ENCODE measurements at places on chromosomes 4 and X.

GRCh38 chrX:21741364-21741763 lies 16.6 kb downstream of the SMPX start:
- no peak for DNase-seq
- H3K4me3 ChIP-seq, result no peak overlapping the region
- peaks cover 27% of the 10 kb centered on the region for H3K4me1 ChIP-seq
- H3K27me3 ChIP-seq, result peaks cover 4% of the 10 kb centered on the region

- H3K27ac ChIP-seq, result no peak overlapping the region
- no peak overlapping the region for H3K4me3 ChIP-seq
- DNase-seq, result no peak
Observed at GRCh38 chrX:129813662-129814368, 29.9 kb downstream of the ZDHHC9 start.

DNA sequence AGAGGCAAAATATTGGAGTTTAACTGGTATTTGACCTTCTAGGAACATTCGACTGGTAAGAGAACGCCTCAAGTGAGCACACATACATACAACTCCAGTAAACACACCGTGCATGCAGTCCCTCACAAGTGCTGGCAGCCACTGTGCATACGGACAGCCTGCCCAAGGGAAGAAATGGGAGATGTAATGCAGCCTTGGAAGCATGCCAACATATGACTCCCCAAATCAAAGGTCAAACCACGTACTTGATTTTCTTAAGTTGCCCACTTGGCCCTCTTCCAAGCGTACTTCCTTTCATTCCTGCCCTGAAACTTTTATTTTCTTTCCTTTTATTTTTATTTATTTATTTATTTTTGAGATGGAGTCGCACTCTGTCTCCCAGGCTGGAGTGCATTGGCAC lies 206.6 kb downstream of the SPRY1 start:
- H3K36me3 ChIP-seq, result no peaks in the 10 kb centered on the region
- H3K27me3 ChIP-seq, result no peaks in the 10 kb centered on the region
- H3K4me3 ChIP-seq, result no peak overlapping the region
- no peak overlapping the region for H3K27ac ChIP-seq
- no peak for DNase-seq
- peaks cover 28% of the 10 kb centered on the region for H3K4me1 ChIP-seq

DNA sequence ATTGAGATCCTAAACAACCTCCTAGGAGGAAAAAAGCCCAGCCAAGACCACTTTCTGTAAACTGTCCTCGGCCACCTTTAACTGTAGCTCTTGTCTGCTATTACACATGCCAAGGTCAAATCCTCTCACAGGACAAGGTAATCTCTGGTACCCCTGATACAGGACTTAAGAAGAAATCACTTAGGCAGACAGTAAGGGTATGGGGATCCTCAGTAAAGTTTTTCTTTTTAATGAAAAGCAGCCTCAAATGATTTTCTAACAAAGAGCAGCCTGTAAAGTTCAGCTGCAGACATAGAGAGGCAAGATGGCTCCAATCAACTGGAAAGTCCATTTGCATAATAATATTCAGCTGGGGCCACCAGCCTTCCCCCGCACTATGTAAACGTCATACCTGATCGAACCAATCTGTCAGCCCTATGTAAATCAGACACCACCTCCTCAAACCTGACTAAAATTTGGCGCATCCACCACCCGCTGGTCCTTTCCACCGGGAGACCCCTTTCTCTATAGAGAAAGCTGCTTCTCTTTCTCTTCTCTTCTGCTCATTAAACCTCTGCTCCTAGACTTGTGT lies 14.6 kb upstream of the MPP1 start:
- no peak overlapping the region for H3K27ac ChIP-seq
- no peaks in the 10 kb centered on the region for H3K27me3 ChIP-seq
- H3K4me1 ChIP-seq, result no peaks in the 10 kb centered on the region
- no peaks in the 10 kb centered on the region for H3K36me3 ChIP-seq
- no peak for DNase-seq

- no peak overlapping the region for H3K4me3 ChIP-seq
- peak overlapping the region; percentile 52 for H3K27ac ChIP-seq
- peaks cover 37% of the 10 kb centered on the region for H3K4me1 ChIP-seq
- H3K36me3 ChIP-seq, result peaks cover 6% of the 10 kb centered on the region
- no peaks in the 10 kb centered on the region for H3K27me3 ChIP-seq
- DNase-seq, result no peak
Observed at GRCh38 chrX:24877288-24877664, 138.5 kb downstream of the ARX start.

DNA sequence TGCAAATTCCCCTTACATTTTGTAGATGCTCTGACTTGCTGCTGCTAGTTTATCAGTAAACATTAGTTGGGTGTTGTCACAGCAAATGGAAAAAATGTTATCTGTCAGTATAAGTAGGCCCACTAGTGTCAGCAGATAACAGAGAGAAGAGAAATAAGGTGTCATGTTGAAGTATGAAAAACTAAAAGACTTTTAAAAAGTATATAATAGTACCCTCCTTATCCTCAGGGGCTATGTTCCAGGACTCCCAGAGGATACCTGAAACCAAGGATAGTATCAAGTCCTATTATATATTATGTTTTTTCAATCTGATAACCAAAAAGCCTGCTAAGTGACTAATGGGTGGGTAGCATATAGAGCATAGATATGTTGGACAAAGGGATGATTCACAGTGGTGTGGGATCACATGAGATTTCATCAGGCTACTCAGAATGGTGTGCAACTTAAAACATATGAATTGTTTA lies 11.6 kb upstream of the BMP2K start:
- H3K27me3 ChIP-seq, result no peaks in the 10 kb centered on the region
- H3K36me3 ChIP-seq, result no peaks in the 10 kb centered on the region
- no peaks in the 10 kb centered on the region for H3K4me1 ChIP-seq
- DNase-seq, result no peak
- no peak overlapping the region for H3K4me3 ChIP-seq

- no peaks in the 10 kb centered on the region for H3K4me1 ChIP-seq
- H3K27me3 ChIP-seq, result no peaks in the 10 kb centered on the region
- H3K27ac ChIP-seq, result no peak overlapping the region
- no peaks in the 10 kb centered on the region for H3K36me3 ChIP-seq
- H3K4me3 ChIP-seq, result no peak overlapping the region
Observed at GRCh38 chr4:163913571-163913970, 419.1 kb downstream of the TMA16 start.

DNA sequence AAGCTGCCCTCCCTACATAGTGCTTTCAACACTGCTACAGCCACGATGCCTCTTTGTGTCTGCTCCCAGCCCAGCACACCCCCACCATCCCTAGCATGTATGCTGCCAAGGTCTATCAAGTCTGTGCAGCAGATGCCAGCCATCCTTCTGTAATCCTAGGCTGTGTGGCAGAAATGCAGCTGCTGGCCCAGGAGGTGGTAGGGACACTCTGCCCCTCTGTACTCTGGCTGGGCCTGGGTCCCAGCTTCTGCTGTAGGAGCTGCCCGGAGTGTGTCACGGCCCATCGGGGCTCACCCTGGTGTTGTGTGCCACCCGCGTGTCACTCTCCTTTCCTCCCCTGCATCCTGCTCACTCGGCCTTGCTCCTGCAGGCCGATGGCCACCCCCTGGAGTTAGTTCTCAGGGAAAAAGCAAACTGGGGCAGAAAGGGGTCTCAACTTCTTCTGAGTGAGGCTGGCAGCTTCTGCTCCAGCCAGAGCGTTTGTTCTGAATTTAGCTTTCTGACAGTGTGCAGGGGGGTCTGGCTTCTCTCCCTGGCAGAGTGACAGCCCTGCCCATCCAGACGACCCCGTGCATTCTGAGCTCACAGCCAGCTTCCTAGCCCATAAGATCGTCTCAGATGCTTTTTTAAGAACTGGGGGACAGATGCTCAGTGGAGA lies 22.7 kb downstream of the PSAPL1 start:
- no peaks in the 10 kb centered on the region for H3K36me3 ChIP-seq
- peak; percentile 45 for DNase-seq

DNA sequence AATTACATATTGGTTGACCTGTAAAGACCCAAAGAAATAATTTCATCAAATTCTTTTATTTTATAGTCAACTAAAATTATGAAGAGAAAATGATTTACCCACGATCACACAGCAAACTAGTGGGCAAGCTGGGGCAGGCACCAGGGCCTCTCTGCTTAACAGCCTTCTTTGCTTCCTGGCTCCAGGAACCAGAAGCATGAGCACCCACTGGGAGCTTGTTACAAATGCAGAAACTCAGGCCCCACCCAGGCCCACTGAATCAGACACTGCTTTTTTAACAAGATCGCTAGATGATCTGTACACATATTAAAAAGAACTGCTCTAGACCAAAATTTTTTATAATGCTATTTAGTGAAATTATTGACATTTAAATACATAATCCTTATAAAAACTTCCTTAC lies 95.0 kb downstream of the GEMIN8 start:
- H3K4me1 ChIP-seq, result no peaks in the 10 kb centered on the region
- no peak for DNase-seq
- peaks cover 8% of the 10 kb centered on the region for H3K27me3 ChIP-seq
- peaks cover 5% of the 10 kb centered on the region for H3K36me3 ChIP-seq

- no peak overlapping the region for H3K27ac ChIP-seq
- no peak for DNase-seq
- H3K4me1 ChIP-seq, result no peaks in the 10 kb centered on the region
- H3K27me3 ChIP-seq, result peaks cover 14% of the 10 kb centered on the region
- no peak overlapping the region for H3K4me3 ChIP-seq
- no peaks in the 10 kb centered on the region for H3K36me3 ChIP-seq
Observed at GRCh38 chr4:14701896-14702295, 300.4 kb upstream of the CPEB2 start.

GRCh38 chr4:72797486-72797885 lies 228.5 kb upstream of the ADAMTS3 start:
- H3K4me1 ChIP-seq, result no peaks in the 10 kb centered on the region
- H3K27me3 ChIP-seq, result no peaks in the 10 kb centered on the region
- DNase-seq, result no peak
- H3K27ac ChIP-seq, result no peak overlapping the region
- no peak overlapping the region for H3K4me3 ChIP-seq

- no peaks in the 10 kb centered on the region for H3K4me1 ChIP-seq
- H3K36me3 ChIP-seq, result no peaks in the 10 kb centered on the region
- DNase-seq, result no peak
- H3K4me3 ChIP-seq, result no peak overlapping the region
Observed at GRCh38 chrX:101787934-101788333, 128.3 kb upstream of the ARMCX2 start.

DNA sequence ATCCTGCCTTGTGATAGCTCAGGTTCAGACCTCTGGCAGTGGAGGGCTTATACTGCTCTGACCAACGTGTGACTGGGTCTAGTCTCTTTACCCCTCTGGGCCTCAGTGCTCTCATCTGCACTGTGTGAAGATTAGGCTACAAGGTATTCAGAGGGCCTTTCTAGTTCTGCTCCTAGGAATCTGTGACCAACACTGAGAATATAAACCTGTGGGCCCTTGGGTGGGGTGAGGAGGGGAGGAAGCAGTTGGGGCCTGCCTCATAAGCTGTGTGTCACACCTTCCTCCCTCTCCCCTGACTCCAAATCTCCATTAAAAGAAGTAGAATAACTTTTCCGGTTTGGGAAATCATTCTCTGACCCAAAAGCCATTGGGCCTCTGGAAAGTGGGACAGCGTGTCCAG lies 66.3 kb upstream of the MSN start:
- H3K4me1 ChIP-seq, result no peaks in the 10 kb centered on the region
- H3K27ac ChIP-seq, result no peak overlapping the region
- DNase-seq, result peak; percentile 11
- H3K36me3 ChIP-seq, result no peaks in the 10 kb centered on the region

DNA sequence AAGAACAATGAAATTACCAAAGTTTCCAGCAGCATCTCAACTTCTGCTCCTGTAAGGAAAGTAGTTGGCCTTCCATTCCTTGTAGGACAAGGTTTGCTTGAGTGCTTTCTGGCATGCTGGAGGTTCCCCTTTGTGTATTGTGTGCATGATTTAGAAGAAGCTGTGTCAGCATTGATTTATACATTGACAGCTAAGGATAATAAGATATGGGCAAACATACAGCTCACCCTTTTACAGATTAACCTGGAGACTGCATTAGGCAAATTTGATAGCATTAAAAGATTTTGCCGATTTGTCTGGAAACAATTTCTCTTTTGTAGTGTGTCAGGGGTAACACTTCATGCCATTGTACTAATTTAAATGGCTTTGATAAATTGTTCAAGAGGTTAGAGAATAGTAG lies 221.8 kb upstream of the PACRGL start:
- no peak overlapping the region for H3K4me3 ChIP-seq
- H3K27ac ChIP-seq, result no peak overlapping the region
- no peaks in the 10 kb centered on the region for H3K36me3 ChIP-seq
- DNase-seq, result no peak

DNA sequence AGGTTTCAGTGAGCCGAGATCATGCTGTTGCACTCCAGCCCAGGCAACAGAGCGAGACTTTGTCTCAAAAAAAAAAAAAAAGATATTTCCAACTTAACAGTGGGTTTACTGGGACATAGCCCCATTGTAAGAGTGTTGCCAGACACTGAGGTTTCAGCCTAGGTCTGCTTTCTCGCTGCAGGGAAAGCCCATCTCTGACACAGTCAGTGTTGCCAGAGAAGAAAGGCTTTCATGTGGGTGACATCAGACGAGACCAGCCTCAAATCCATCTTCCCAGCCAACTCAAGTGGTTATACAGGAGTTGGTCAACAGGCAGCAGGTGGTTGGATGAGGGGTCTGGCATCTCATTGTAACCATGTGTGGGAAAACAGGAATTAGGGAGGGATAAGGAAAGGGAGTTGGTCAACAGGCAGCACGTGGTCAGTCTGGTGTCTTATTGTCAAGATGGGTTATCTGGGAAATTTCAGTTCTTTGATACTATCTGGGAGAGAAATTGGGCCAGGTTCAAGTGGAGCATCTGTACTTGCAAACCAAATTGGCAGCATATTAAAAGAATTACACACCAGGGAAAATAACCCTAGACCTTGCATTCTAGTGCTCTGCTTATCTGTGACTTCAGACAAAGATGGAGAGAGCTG lies 41.1 kb downstream of the NELFA start:
- peaks cover 43% of the 10 kb centered on the region for H3K36me3 ChIP-seq
- H3K4me1 ChIP-seq, result no peaks in the 10 kb centered on the region
- H3K27ac ChIP-seq, result no peak overlapping the region
- H3K27me3 ChIP-seq, result no peaks in the 10 kb centered on the region
- DNase-seq, result no peak

DNA sequence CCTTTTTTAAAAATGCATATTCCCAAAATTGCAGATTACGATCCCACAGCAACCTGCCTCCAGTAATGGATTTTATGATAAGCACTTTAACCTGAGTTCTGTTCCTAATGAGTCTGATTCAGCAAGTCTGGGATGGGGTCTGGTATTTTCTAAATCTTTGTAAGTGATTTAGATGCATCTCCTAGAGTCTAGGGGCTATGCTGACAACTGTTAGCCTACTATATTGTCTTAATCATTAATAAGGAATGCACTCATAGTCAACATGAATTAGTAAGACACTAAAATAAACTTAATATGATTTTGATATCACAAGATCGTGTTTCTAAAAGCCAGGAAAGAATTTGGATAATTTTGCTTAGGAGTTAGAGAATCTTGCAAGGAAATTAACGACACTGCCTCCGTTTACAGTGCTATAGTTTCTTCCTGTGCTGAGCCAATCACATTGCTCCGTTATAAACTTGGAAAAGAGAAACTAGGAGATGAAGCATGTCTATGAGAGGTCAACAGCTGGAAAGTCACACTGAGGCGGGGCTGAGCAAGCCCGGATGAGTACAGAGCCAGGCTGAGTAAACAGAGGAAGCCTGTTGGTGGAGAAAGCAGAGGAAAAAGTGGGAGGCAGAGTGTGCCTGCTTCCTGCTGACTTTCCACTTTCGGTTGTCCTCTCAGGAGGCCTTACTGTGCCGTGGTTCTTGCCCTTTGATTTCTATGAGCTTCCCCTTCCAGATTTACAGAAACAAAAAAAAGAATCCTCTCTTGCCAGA lies 5.4 kb downstream of the SCARB2 start:
- peak overlapping the region; percentile 84 for H3K27ac ChIP-seq
- H3K36me3 ChIP-seq, result peaks cover 12% of the 10 kb centered on the region
- peaks cover 56% of the 10 kb centered on the region for H3K4me1 ChIP-seq
